ENCODE measurements at places on chromosomes 12 and 14.

- DNase-seq = no peak
Measured at GRCh38 chr14:100298551-100299237, 7.5 kb downstream of the SLC25A29 start.

DNA sequence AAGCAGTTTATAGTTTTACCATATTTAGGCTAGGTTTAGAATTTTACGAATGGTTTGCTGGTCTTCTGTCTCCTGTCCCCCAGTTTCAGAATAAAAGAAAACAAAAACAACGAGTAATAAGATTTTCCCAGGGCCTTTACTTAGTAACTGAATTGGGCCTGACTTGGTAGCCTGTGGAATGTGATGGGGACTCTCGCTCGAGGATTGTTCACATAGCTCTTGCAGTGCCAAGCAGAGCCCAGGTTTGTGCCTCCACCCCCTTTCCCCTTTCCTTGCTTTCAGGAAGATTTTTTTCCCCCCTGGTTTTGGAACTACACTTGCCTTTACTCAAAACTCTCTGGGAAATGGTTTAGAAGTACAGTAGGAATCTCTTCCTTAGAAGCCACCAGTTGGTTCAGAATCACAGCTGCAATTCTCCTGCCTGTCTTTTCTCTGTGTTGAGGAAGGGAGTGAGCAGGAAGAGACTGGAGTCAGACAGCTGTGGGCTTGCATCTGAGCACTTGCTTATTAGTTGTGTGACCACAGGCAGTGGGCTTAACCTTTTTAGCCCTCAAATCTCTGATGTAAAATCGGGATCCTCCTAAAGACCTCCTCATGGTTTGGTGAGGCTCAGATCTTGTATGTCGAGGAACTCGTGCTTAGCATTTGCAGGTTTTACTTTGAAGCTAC is 501.2 kb downstream of the PCNX1 start:
- no peak for DNase-seq

- no peak for DNase-seq
Measured at GRCh38 chr14:20877016-20877415, 14.2 kb upstream of the RNASE3 start.

DNA sequence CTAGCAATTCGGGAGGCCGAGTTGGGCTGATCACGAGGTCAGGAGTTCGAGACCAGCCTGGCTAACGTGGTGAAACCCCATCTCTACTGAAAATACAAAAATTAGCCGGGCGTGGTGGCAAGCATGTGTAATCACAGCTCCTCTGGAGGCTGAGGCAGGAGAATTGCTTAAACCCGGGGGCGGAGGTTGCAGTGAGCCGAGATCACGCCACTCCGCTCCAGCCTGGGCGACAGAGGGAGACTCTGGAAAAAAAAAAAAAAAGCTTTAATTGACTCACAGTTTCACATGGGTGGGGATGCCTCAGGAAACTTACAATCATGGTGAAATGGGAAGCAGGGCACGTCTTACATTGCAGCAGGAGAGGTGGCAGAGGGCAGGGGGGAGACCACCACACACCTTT is 30.6 kb upstream of the SLC2A3 start:
- DNase-seq = no peak

- no peak for DNase-seq
Measured at GRCh38 chr12:113204804-113205203, 16.5 kb upstream of the TPCN1 start.

DNA sequence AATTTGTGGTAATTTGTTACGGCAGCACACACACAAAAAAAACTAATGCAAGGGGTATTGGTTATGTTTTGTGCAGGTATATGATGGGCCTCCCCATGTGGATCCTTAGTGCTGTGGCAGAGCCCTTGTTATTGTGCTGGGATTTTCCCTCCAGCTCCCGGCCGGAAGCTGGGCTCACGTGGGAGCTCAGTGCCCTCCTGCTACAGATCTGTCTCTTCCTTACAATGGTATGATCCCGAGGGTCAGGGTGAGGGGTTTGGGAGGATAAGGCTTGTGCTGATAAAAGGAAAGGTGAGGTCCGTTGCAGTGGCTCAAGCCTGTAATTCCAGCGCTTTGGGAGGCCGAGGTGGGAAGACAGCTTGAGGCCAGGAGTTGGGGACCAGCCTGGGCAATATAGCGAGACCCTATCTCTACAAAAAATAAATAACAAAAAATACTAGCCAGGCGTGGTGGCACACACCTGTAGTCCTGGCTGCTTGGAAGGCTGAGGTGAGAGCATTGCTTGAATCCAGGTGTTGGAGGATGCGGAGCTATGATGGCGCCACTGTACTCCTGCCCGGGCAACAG is 861 bp upstream of the SLC48A1 start:
- DNase-seq = no peak

DNA sequence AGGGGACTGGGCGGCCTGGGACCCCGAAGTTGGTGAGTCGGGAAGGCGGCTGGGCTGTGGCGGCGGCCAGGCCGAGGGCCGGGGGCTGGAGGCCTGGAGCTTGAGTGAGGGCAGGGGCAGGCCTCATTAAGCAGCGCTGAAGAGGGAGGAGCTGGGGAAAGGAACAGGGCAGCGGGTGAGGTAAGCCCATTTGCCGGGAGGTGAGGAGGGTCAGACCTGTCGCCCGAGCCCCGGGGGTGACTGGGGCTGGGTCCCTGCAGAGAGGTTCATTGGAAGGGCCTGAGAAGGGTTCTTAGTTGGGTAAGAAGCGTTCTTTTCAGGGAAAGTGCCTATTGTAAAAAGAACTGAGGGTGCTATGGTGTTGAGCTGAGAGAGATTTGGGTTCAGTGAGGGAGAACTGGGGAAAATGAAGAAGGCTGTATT is 441 bp downstream of the RAB5B start:
- DNase-seq = peak; percentile 60

- no peak for DNase-seq
Measured at GRCh38 chr12:53233671-53234121, 1.7 kb upstream of the RARG start.
